ENCODE measurements at places on chromosomes 6 and 20.
A peak's percentile ranks its signal among the peaks of the same experiment; 100 is the strongest.

DNA sequence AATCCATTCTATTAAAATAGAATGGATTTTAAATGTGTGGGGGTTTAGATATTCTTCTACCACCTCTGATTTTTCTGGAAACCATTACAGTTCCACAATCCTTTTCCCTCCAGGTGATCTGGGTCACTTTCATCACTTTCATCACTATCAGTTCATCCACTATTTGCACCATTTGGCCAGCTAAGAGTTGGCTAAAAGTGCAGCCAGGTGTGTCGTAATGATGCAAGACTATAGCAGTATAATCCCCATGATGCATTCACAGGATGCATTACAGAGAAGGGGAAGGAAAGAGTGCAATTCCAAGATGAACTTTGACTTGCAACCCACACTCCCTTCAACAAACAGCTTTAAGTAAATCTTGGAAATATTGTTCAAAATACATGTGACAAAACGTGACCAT is 4.9 kb downstream of the FUCA2 start:
- no peak for DNase-seq

DNA sequence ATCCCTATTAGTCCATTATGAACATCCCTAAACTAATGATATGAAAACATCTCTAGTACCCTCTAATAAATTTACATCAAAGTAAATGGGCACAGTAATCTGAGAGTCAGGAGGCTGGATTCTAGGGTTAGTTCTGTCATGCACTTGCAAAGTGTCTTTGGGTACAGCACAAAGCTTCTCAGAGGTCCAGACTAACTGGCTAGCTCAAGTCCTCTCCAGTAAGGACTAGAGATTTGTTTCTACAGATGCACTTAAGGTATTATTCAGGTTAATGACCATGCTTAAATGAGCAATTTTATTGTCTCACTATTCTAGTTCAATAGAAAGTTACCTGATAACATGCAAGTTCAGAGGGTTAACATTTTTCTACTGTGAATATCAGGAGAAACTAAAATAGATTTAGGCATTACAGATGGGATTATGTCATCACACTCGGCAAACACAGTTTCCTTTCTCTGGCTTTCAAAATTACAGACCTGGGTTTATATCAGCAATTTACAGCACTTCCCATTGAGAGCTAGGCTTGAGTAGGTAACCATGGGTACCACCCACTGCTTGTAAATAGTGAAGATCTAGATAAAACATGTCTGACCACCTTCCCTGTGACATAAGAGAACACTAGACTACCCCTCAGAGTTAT is 402.9 kb upstream of the RUNX2 start:
- peak; percentile 93 for DNase-seq

GRCh38 chr6:36018339-36018738 is 6.1 kb downstream of the SLC26A8 start:
- no peak for DNase-seq

DNA sequence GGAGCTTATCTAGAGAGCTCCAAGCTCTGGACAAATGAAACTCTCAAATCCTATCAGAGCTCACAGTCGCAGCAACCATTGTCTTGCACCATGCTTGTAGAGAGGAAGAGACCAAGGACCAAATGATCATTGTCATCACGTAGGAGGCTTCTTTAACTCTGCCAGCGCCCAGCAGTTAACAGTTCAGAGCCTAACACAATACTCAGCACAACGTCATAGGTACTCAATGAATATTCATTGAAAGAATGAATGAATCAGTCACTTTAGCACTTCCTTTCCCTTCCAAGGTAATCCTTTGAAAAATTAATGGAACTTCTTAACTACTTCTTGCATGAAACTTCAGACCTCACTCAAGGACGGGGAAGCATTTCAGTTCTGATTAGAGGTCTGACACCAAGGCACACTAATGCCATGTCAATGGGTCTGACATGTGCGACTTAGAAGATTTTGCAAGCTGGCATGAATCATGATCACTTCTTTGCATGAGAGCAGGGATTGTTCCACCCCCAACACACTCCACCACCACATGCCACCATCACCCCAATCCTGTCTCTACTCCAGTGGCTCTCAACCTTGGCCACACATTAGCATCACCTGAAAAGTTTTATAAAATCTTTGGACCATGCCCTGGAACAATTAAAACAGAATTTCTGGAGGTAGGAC is 45.1 kb downstream of the KHDC1L start:
- DNase-seq = no peak

DNA sequence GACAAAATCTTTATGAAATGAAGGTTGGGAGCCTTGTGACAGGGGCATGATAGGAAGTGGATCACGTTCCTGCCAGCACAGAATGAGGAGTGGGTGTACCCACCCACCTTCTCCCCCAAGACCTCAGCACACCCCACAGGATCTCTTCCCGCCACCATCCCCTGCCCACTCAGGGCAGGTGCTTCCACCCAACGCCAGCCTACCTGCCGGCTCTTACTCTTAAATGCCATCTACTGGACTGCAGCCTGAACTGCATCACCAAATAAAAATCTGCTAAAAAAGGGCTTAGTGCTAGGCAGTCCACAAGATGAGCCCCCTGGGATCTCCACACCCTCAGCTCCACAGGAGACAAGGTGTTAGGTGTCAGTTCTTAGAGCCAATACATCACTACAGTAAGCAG is 20.6 kb downstream of the DTNBP1 start:
- DNase-seq = no peak

GRCh38 chr6:57072108-57072507 is 17.9 kb upstream of the ZNF451 start:
- no peak for DNase-seq

GRCh38 chr6:118645395-118645794 is 6.0 kb downstream of the CEP85L start:
- no peak for DNase-seq

DNA sequence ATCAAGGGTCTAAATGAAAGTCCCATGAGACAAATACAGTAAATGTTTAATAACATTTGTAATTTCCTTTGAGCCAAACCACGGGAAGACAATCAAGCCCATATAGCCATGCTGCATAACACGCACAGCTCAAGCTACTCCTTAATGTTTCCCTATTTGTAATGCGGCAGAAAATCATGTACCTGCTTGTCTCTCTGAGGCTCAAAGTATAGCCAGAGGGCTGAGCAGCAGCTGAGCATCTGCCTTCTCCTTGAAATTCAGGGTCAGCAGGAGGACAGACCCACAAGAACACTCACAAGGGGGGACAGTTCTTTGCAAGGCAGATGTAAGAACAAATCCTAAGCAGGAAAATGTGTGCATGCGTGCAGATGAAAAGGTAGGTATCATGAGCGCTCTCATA is 45.8 kb upstream of the JARID2 start:
- no peak for DNase-seq

DNA sequence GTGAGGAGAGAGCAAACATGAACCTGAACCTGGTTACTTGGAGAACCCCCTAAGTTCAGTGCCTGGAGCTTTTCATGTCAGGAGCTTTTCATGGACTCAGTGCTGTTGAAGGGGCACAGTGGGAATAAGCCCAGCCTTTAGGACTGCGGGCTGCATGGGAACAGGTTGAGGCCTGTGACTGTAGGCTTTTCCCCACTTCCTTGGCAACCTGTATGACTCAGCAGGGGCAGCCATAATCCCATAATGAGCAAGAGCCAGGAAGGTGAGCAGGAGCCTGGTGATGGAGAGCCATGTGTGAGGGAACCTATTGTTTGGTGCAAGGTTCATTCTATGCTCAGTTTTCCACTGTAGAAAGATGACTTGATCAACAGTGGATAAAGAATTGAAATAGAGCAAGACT is 23.4 kb downstream of the MEP1A start:
- no peak for DNase-seq

GRCh38 chr20:47008842-47009518 is 114.3 kb downstream of the EYA2 start:
- no peak for DNase-seq

DNA sequence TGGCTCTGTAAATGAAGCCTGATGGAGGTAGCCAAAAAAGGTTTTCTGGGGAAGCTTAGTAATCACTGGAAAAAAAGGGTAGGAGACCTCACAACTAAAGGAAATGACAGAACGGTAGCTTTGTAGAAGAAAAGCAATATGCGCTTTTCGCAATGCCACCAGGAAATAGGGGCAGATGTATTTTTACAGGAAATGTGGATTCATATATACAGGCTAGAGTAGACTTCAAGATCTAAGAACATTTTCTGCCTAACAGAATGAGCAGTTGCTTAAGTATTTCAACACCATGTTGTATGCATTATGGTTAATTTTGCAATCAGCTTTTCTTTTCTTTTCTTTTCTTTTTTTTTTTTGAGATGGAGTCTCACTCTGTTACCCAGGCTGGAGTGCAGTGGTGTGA is 219.6 kb downstream of the CD83 start:
- DNase-seq = no peak

DNA sequence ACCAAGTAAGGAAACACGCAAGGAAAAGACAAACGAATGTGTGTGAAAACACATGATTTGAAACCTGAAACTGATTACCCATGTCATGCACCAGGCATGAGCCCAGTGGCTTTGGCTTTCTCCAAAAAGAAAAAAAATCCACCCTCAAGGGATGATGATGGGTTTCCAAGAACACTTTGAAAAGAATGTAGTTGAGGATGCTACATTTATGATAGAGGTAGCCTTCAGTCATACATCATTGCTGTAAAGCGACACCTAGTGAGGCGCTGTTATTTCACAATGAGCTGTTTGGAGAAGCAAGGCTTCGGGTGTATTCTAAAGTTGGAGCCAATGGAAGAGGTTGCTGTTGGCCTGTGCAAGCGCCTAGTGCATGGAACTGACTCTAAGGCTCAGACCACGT is 124.9 kb downstream of the SCML4 start:
- DNase-seq = no peak

DNA sequence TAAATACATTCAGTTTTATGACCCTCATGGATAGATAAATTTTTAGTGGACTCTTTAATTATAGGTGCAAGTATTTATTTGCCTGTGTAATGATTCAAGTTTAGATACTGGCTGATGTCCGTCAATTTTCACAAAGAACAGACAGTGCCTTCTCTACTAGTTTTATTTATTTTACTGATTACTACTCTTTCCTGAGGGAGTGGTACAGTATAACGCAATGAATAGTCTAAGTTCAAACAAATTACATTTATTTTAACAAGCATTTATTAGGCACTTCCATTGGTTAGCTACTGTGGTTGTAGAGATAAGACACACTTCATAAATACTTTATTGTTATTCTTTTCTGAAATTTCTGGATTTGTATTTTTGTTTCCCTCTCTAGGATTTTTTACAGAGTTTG is 74.3 kb downstream of the ADGRG6 start:
- no peak for DNase-seq

- DNase-seq = no peak
Measured at GRCh38 chr6:9250852-9251251, 815.5 kb upstream of the SLC35B3 start.

GRCh38 chr6:113127786-113128419 is 729.2 kb upstream of the MARCKS start:
- no peak for DNase-seq

DNA sequence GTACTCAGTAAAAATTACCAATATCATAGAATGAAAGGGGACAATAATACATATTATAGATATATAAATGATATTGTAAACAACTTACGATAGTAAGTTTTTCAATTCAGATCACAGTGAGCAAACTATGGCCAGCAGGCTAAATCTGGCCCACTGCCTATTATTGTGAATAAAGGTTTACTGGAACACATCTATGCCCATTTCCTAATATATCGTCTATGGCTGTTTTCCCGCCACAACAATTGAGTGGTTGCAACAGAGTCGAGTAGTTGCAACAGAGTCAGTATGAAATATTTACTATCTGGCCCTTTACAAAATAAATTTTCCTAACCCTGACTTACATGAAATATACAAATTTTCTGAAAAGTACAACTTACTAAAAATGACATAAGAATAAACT is 297.3 kb upstream of the KCNQ5 start:
- DNase-seq = no peak

GRCh38 chr20:50824137-50824536 is 29.3 kb downstream of the BCAS4 start:
- no peak for DNase-seq

GRCh38 chr6:169489563-169490245 is 212.1 kb downstream of the WDR27 start:
- DNase-seq = no peak

DNA sequence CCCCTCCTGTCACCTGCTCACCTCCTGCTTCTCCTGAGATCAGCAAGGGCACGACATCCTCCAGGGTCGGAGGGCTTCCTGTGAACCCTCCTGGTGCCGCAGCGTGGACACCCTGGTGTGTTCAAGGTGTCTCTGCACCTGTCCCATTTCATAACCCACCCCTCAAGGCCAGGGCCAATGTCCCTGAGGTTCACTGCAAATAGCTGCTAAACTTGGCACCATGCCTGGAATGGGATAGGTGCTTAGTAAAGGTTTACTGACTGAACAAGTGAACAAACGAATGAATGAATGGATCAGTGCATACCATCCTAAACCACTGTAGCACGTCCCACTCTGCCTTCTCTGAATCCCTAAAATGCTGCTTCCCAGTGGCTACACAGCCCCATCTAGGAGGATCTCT is 35.0 kb downstream of the SIRPA start:
- DNase-seq = no peak

GRCh38 chr20:32249030-32249738 is 28.3 kb upstream of the KIF3B start:
- peak; percentile 90 for DNase-seq

DNA sequence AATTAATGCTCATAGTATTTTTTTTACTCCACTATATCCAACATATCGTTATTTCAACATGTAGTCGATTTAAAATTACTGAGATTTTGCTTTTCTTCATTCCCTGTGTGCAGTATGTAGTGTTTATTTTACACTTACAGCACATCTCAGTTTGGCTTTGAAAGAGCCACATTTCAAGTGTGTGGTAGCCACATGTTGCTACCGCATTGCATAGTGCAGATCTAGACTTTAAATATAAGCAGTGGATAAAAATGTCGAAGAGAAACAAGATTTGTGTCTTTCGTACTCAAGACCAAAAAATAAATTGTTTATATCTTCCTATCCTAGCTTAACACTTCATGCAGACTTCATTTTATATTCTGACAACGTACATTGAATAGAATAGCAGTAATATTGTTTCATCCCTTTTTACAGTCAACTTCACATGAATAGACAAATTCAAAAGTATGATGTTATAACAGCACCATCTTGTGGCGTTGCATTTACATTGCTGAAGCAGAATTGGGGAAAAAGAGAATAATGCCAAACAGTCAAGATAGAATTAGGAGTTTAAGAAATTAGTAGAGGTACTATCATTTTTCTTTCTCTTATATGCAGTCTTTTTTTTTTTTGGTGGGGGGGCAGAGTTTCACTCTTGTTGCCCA is 29.9 kb downstream of the FBXO5 start:
- no peak for DNase-seq

DNA sequence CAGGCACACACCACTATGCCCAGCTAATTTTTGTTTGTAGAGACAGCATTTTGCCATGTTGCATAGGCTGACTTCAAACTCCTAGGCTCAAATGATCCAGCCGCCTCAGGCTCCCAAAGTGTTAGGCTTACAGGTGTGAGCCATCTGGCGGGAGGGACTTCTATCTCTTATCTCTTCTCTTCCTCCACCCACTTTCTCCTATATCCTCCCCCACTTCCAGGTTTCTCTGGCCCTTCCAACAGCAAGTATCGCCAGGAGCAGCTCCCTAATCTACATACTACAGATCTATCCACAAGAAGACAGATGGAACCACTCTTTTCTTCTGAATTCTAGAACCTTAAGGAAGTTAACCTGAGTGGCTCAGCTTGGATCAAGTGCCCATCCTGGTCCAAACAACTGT is 5.1 kb upstream of the TOP1 start:
- no peak for DNase-seq

- DNase-seq = no peak
Measured at GRCh38 chr20:31544600-31544999, 30.4 kb downstream of the HM13 start.
